T-cell (primary cell): ENCODE measurements at places on chromosomes 4 and X.

GRCh38 chr4:44927399-44928380 lies 201.3 kb upstream of the GNPDA2 start:
- DNase-seq = no peak

GRCh38 chr4:74100531-74100930 lies 1.5 kb upstream of the CXCL2 start:
- no peak for DNase-seq

DNA sequence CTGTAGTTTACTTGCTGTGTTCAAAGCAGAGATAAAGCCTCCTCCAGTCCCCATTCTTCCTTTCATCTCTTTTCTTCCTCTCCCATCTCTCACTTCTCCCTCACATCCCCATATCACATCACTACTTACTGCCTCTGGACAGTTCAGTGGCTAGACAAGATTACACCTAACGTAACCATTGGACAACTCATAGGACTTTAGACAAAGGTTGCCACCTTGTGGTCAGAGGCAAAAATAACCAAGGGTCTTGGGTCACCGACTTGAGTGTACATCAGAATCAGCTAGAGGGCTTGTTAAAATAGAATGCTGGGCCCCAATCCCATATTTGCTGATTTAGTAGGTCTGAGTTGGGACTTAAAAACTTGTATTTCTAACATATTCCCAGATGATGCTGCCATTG lies 109.3 kb upstream of the DGKK start:
- peak; percentile 1 for DNase-seq

DNA sequence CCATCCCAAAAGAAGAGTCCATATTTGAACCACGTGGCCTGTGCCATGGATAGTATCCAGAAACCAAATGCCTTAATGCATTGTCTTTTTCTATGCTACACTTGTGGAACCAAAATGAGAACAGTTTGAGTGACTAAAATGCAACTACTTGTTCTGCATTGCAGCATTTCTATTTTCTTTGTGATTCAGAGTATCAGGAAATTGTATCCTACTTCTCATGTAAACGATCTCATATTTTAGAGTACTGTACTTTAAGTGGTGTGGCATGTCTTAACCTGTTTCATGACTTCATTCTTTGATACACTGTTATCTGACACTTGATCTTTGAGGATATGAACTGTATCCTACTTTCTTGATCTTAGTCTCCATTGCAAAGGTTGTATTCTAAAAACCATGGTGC lies 167.2 kb upstream of the WDR1 start:
- no peak for DNase-seq

GRCh38 chrX:35289952-35290351 lies 347.4 kb downstream of the FAM47B start:
- DNase-seq = no peak

DNA sequence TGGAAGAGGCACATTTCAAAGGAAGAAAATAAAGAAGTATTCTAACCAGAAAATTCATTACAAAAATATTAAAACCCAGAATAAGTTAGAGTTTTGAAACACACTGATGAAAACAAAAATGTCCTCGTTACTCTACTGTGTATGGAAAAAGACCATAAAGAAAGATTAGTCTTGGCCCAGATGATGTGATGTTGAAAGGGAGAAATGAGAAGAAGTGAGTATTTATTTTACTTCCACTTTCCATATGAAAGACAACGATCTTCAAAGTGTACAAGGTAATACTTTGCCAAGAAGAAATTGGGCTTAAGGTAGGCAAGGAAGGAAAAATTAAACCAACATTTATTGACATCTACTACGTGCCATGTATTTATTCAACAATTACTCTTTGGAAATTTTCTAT lies 48.6 kb upstream of the EMCN start:
- no peak for DNase-seq

DNA sequence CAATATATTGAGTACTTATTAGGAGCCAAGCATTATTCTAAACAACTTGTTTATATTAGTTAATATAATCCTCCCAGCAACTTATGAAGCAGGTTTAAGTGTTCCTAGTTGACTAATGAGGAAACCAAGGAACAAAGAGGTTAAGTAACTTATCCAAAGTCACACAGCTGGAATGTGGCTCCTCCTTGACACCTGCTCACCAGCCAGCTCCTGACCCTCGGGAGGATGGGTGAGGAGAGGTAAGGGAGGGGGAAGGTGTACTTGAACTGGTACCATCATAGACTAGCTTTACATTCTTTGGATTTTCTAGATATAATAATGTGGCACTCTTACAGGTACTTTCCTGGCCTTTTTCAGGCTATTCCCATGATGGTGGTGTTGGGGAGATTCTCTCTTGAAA lies 50.7 kb downstream of the ARHGEF38 start:
- DNase-seq = no peak

GRCh38 chr4:73948291-73948690 lies 33.5 kb downstream of the PF4 start:
- DNase-seq = no peak

DNA sequence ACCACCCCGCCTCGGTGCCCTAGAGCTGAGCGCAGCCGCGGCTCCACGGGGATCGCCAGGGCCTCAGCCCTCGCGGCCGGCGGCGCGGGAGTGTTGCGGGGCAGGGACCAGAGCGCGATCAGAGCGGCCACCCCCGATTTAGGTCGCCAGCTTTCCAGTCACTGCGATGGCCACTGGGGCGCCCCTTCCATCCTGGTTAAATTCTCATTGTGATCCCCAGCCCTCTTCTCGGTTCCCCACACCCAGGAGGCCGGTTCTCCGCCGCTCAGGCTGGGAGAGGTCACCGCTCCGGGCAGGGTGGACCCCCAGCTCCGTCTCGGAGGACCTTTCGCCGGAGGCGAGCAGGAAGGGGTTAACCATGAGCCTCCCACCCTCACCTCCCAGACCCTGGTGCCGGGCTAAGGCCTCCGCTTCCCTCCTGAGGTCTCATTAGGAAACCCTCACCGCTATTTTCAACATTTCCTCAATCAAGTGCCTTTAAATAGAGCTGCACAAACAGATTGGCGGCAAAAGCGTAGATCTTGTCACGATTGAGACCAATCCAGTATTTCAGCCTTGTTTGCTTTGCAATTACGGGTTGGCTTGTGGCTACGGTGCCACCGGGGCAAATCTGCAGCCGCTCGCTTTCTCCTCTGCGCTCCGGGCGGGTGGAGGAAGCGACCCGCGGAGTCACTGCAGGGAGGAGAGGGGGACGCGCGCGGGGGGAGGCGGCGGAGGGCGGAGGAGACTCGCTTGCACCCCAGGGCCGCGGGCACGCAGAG lies 8.3 kb upstream of the HAND2 start:
- DNase-seq = no peak

DNA sequence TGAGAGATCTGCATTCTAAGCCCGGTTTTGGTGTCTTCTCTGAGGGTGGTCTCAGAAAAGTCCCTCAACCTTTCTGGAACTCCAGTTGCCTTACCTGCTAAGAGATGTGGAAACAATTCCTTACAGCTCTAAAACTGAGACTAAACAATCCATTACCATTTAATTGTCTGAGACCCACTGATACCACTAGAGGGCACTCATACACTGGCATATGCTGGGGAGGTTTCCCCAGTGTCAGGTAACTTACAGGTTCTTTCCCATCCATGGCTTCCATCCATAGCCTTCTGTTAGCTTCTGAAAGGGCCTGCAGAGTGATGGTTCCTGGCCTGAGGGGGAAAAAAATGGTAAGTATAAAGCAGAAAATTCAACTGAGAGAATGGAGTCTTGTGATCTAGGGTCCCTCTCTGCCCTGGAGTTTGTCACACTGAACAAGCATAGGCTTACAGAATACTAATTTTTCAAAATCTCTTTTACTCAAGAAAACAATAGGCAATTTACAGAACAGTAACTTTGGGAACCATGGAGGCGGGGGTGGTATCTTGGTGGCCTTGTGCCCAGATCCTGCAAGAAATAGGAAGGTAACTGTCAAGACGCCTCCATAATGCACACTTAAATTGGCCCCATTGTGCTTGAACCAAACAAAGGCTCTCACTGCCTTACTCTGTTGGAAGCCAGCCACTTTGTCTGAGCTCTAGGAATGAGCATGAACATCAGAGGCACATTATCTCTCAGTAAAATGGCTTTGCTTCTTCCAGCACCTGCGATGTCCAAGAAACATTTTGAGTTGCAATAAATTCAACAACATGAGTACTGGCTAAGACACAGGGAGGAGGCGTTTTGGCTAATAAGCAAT lies 236.1 kb downstream of the OPHN1 start:
- DNase-seq = peak; percentile 0

DNA sequence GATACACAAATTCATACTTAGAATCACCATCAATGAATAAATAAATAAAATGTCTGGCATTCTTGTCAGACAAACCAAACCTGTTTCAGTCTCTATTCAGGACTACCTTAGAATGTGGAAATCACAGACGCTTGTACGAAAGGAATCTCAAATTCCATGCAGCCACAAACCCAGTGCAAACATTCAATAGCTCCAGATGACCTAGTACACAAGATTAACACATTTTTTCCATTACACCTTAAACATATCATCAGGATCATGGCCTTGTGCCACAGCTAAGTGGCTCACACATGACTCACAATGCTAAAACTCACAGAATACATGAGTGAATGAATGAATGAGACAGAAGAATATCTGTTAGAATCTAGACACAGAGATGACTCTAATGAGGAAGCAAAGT lies 134.2 kb downstream of the PWWP3B start:
- DNase-seq = no peak

DNA sequence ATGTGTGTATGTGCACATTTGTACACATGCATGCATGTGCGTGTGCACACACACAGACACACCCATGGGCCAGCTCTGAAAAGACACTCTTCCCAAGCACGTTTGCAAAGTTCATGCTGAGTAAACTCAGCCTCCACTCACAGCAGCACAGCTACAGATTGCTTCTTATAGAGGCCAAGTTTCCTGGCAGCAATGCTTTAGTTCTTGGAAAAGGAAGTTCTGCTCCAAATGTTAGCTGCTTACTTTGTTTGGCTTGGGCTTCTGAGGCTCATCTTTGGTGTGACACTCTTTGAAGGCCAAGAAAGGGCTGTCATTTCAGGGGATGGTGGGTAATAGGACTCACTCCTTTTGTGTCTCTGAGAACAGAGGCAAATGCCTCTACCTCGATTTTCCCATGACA lies 6.6 kb downstream of the PLP1 start:
- DNase-seq = no peak

GRCh38 chrX:88170553-88170952 lies 576.5 kb upstream of the CPXCR1 start:
- no peak for DNase-seq

DNA sequence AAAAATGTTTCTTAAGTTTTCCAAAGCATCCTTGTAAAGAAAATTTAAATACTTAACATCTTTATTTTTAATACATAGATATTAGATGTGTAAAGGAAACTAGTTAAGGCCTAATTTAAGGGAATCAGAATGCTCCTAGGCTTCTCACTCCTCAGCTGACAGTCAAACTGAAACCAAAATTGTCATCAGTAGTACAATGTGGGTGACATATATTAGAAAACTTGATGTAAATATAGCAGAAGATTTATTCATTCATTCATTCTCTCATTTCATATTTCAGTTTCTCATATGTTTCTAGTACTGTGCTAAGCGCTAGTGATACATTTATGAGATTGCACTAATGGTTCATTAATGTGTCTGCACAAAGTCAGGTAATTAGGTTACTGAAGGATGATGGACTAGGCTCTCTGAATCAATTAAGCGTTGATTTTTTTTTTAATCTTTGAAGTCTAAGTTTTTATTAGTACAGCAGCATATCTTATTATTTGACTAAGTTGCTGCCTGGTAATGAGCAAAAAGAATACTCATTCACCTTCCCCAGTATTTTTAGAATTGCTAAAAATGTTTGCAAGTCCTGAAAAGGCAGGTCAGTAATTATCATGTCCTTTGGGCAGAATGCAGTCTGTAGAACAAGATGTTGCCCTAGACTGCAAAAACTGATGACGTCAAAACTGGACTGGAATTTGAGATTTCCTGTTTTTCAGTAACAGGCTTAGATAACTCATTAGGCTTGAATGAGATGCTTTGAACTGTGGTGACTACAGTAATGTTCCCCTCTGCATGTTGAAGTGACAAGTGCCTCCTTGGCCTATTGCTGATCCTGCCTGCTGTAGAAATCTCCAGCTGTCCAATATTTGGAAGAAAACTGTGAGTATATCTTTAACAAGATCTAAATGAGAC lies 128.7 kb downstream of the ARHGAP24 start:
- no peak for DNase-seq

DNA sequence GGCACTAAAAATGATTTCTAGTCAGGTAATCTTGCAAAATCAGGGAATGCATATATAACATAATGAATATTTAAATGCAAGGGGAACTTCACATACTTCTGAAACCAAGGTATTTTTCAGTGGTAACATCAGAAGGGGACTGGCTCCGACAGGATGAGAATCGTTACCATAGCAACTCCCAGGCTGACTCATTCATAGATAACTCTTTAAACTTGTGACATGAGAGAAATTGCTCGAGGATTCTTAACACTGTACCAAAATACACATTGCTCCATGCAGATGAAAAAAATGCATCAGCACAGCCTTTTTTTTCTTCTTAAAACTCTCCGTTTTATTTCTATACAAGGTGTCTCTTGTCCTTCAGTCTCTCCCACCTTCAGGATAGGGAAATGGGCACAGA lies 114.3 kb downstream of the GABRB1 start:
- DNase-seq = no peak

DNA sequence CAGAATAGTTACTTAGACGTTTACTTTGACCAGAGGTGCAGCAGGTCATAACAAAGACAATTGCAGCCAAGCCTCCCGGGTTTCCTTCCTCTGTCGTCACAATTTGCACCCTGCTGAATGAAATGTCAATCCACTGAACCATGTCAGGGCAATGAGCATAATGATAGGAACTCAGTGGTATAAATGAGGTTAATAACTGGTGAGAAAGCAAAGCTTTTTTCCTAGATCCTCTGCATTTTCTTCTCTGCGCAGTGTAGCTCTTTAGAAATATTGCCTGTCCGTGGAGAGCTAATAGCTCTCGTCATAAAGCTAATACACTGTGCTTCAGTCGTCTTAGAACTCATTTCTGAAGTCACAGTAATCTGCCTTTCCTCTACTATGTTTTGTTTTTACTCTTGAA lies 1960.1 kb upstream of the ADGRL3 start:
- no peak for DNase-seq

GRCh38 chr4:151238477-151238876 lies 38.5 kb upstream of the PRSS48 start:
- no peak for DNase-seq

DNA sequence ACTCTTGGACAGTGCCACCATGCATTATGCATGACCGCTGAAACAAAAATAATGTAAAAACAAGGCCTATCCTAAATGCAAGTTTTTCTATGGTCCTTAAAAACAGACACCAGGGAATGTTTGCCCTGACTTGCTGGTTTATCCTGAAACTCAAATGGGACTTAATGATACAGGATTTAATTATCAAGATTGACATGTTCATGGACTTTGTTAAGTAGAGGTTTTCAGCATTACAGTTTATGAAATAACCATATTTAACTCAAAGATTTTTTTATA lies 1.3 kb downstream of the NFKB1 start:
- no peak for DNase-seq

DNA sequence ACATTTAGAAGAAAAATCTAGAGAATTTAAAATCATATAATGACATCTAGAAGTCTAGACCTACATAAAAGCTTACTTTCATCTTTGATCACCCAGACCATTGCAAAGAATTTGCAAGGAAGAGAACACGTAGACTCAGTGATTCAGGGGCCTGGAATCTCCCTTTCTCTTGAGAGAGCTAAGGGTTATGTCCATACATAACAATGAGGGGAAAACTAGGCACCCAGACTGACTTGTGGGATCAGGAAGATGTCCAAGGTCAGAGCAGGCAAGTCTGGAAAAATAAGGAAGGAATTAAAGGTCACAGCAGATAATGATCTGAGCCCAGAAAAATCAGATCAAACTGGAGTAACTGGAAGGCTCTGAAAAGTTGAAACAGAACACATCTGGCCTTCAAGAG lies 198.4 kb upstream of the SFRP2 start:
- DNase-seq = no peak

- DNase-seq = no peak
These were observed 92.5 kb downstream of the FNIP2 start for GRCh38 chr4:158861281-158861680.
